Bone marrow (tissue), 2 donors: ENCODE measurements at places on chromosomes 13 and 19.

- no peak for DNase-seq
Measured at GRCh38 chr19:29714953-29715700, at the start of gene C19orf12. TSS of gene C19orf12 (minus strand) at chr19:29715261. CDS start at chr19:29708413, 6,848 bp downstream.

DNA sequence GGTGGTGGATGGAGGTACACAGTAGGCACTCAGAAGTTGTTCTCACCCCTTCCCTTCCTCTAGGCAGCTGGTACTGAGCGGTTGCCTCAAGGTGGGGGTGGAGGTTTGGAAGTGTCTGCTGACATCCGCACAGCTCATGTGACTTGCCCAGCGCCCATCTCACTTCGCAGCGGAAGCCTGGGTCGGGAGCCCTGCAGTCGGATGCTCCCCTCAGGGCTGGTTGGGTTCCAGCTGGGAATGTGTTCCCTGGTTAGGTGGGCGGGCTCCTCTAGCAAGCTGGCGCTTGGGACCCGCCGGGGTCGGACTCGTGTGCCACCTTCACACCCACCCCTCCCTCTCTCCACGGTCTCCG is 10.2 kb downstream of the PPP1R37 start:
- no peak for DNase-seq

GRCh38 chr19:2184422-2184975 is 20.8 kb downstream of the DOT1L start:
- DNase-seq, result no peak

DNA sequence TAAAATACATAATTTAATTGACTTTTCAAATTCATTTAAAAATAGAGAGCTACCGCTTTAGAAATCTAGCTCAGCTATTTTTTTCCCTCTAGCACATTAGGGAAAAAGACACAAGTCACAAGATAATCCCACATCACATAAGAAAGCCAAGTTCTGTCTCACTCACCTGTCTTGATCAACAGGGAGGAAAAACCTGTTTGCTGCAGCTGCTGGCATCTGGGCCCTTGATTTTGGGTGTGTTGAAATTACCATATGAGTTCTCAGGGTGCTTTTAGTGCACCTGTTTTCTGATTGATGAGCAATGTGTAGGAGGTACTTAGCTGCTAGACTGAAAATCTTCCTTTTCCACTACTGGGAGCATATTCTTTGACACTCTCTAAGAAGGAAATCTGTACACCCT is 53.8 kb downstream of the ZDHHC20 start:
- no peak for DNase-seq

DNA sequence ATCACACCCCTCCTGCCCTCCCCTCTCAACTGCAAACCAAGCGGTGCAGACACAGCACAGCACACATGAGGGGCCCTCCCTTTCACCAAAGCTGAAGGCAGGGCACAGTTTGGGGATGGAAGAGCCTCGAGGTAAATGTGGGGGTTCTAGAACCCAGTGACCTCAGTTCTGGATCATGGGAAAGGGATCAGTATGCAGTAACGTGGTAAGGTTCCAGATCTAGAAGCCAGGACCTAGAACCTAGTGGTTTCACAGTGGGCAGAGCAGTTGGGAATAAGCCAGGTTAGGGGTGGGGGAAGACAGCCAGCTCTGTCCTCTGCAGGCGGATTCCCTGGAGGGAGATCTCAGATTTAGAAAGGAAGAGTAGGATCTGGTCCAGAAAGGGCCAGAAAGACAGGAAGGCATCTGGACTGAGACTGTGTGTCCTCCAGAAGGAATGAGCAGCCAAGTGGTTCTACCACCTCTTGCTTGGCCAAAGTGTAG is 3.1 kb downstream of the FTL start:
- no peak for DNase-seq

- DNase-seq, result no peak
Measured at GRCh38 chr13:97295283-97296182, 73.4 kb downstream of the MBNL2 start.

GRCh38 chr13:113749967-113750366 is 9.1 kb upstream of the TMEM255B start:
- no peak for DNase-seq

DNA sequence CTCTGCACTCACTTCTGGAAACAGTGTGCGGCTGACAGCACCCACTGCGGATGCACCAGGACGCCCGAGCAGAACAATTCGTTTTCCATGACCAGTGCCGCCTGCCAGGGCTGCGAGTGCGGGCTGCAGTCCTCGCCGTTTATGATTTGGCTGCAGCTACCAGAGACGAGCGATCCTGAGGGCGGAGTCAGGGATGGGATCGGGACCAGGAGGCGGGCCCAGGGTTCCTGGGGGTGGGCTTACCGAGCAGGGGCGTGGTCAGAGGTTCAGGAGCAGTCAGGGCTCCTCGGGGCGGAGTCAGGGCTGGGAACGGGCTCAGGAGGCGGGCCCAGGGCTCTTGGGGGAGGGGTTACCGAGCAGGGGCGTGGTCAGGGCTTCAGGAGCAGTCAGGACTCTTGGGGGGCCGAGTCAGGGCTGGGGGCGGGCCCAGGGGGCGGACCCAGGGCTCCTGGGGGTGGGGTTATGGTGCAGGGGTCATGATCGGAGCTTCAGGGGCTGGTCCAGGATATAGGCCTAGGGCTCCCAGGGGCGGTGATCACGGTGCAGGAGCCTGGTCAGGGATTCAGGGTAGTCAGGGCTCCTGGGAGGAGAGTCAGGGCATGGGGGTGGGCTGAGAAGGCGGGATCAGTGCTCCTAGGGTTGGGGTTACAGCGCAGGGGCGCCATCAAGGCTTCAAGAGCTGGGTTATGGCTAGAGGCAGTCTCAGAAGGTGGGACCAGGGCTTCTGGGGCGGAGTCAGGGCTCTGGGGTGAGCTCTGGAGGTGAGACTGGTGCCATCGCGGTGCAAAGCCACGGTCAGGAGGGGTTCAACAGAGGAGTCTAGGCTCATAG is 1.7 kb downstream of the KLK4 start:
- DNase-seq, result no peak
